MCF 10A (cell line): ENCODE measurements at places on chromosomes 2 and 18. TPM values are rescaled to one million over a fixed set of nuclear protein-coding genes. Genes with fewer than 3 reads are reported as not detected.

DNA sequence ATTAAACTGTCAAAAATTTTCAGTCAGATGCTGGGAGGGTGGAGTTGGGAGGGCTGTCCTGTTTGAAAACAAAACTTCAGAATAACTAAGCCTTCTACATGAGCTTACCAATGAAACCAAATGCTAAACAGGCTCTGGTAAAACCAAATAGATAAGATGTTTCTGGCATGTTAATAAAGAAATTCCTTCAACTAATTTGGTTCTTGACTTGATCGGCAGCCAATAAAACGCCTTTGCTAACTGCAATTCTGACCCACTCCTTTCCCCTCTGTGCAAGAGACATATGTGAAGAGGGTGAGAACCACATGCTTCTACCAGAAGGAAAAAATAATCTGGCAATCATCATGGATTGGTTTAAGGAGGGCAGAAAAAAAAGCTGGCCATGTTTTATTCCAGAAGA, 20.9 kb downstream of the MAP4K3 start:
- peaks cover 23% of the 10 kb centered on the region for H3K4me1 ChIP-seq
- no peak overlapping the region for H3K27ac ChIP-seq
- H3K36me3 ChIP-seq = peaks cover 5% of the 10 kb centered on the region
- H3K27me3 ChIP-seq = no peaks in the 10 kb centered on the region
- no peak for DNase-seq
- no peak overlapping the region for H3K4me3 ChIP-seq

- peak; percentile 13 for DNase-seq
- H3K36me3 ChIP-seq = peaks cover 24% of the 10 kb centered on the region
- H3K4me3 ChIP-seq = no peak overlapping the region
- no peak overlapping the region for H3K27ac ChIP-seq
- no peaks in the 10 kb centered on the region for H3K4me1 ChIP-seq
- H3K27me3 ChIP-seq = no peaks in the 10 kb centered on the region
Observed at GRCh38 chr18:79123948-79124347, 54.8 kb downstream of the ATP9B start.

GRCh38 chr2:22499082-22499839, 885.7 kb upstream of the KLHL29 start:
- no peaks in the 10 kb centered on the region for H3K4me1 ChIP-seq
- DNase-seq = no peak
- no peak overlapping the region for H3K27ac ChIP-seq

- no peaks in the 10 kb centered on the region for H3K4me1 ChIP-seq
- DNase-seq = no peak
- H3K27me3 ChIP-seq = no peaks in the 10 kb centered on the region
Observed at GRCh38 chr2:100396483-100396882, 21.0 kb downstream of the CHST10 start.

GRCh38 chr2:224175538-224175937, 136.5 kb upstream of the SERPINE2 start:
- no peak for DNase-seq
- no peak overlapping the region for H3K27ac ChIP-seq
- H3K27me3 ChIP-seq = no peaks in the 10 kb centered on the region
- no peaks in the 10 kb centered on the region for H3K36me3 ChIP-seq
- no peaks in the 10 kb centered on the region for H3K4me1 ChIP-seq
- no peak overlapping the region for H3K4me3 ChIP-seq

DNA sequence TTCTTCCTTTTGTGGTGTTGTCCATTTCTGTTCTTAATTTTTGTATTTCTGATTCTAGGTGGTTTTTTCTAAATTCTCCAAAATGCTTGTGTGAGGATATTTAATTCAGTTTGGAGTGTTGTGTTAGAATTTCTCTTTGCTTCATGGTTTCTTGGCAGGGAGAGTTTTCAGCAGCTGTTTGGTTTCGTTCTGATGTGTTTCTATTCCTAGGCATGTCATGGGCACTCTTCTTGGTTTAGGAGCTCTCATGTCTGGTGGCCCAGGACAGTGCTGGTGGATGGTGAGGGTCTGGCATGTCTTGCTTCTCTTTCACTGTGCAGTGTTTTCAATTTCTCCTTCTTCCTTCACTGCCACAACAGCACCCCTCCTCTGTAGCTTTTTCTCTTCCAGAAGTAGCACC, 52.9 kb downstream of the OSBPL6 start:
- DNase-seq = no peak
- no peak overlapping the region for H3K4me3 ChIP-seq
- H3K27me3 ChIP-seq = no peaks in the 10 kb centered on the region
- peaks cover 38% of the 10 kb centered on the region for H3K4me1 ChIP-seq
- H3K27ac ChIP-seq = peak overlapping the region; percentile 32
- H3K36me3 ChIP-seq = no peaks in the 10 kb centered on the region

DNA sequence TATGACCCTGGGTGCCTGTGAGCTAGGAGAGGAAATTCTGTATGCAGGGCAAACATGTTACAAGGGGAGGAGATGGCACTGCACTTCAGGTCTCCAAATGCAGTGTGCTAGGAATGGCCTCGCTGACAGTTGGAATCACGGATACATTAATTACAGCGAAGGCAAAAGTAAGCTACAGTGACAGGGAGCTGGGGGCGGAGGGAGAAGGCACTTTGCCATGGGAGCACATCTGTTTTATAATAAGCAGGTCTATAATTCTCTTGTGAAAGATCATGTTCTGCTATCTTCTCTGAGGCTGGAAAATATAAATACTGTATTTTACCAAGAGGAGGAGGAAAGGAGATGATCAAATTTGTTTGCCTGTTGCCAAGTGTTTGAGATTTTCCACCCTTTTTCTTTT, 56.3 kb upstream of the FZD5 start:
- peaks cover 18% of the 10 kb centered on the region for H3K4me1 ChIP-seq
- DNase-seq = no peak
- no peak overlapping the region for H3K27ac ChIP-seq
- H3K4me3 ChIP-seq = no peak overlapping the region

DNA sequence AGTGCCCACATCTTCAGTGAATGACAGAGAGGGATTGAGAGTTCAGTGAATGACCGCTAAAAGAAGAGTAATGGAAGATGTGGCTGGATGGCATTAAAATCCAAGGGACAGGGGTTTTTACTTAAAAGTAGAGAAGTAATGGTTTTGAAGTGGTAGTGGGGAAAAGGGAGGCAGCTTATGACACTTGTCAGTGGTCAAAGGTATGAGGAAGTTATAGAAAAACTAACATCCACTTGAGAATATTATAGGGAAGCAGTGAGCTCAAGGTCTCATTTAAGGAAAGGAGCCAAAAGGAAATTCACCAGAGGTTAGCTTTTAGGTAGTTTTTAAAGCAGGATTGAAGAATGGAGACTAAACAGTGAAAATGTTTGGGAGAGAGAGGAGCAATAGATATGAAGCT, 24.3 kb downstream of the CDK15 start:
- H3K4me3 ChIP-seq = no peak overlapping the region
- H3K36me3 ChIP-seq = no peaks in the 10 kb centered on the region
- H3K27ac ChIP-seq = no peak overlapping the region

DNA sequence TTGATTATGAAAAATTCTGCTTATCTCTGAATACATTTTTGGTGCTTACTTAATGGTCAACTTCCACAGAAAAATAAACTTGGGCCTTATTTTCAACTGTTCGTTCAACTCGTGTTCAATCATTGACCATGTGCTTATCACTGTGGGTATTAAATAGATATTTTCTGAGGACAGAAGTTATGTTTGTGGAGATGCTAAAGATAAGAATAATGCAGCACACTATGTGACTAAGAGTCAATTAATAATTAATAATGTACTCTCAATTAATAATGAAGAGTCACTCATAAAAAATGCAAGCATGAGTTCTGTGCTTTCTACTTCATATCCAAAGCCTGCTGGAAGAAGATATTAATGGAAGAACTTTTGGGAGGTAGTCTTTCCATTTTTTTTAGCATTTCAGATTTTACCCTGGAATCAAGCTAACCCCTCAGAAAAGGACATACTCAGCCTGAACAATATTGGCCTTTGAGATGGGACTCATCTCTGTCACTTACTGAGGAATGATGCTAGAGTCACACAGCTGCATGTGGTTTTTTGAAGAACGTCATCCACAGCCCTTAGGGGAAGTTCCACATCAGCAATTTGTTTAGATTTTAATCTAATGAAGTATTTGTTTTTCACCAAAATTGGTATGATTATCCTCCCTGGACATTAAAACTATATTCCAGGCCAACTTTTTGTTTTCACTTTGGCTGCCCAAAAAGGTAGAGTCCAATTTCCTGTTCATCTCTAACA, 191.9 kb upstream of the CRIM1 start:
- H3K4me3 ChIP-seq = no peak overlapping the region
- no peak overlapping the region for H3K27ac ChIP-seq
- no peaks in the 10 kb centered on the region for H3K4me1 ChIP-seq
- peaks cover 30% of the 10 kb centered on the region for H3K27me3 ChIP-seq
- no peak for DNase-seq
- H3K36me3 ChIP-seq = no peaks in the 10 kb centered on the region

GRCh38 chr2:12091201-12091806, 344.9 kb downstream of the LPIN1 start:
- no peak overlapping the region for H3K27ac ChIP-seq
- no peaks in the 10 kb centered on the region for H3K27me3 ChIP-seq
- H3K36me3 ChIP-seq = no peaks in the 10 kb centered on the region
- no peak overlapping the region for H3K4me3 ChIP-seq

- peaks cover 6% of the 10 kb centered on the region for H3K4me1 ChIP-seq
- no peaks in the 10 kb centered on the region for H3K36me3 ChIP-seq
- H3K27me3 ChIP-seq = no peaks in the 10 kb centered on the region
- DNase-seq = no peak
- no peak overlapping the region for H3K27ac ChIP-seq
Observed at GRCh38 chr2:213766062-213766461, 481.8 kb downstream of the SPAG16 start.

DNA sequence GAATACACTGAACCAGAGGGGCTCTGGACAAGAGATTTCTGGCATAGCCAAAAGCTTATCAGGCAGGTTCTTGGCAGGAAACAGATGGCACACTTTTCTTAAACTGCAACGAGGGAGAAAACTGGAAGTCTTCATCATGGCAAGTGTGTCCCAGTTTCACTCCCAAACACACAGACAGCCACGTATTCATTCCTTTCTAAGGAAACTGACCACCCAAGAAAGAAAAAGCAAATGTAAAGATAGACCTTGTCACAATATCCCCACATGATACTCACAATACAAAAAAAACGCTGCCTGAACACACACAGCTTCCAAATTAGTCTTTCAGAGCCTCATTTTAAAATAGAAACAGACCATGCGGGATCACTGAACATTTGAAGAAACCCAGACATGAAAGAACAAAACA, 40.6 kb upstream of the RTTN start:
- peaks cover 13% of the 10 kb centered on the region for H3K4me1 ChIP-seq
- H3K27ac ChIP-seq = no peak overlapping the region
- no peak overlapping the region for H3K4me3 ChIP-seq

SLC9A2 gene
- total RNA-seq = 0.05 and 0.09 TPM in 2 replicates

NDC80 gene
- total RNA-seq = 20.4 and 29.6 TPM in 2 replicates

HAAO gene
- total RNA-seq = not detected in 2 replicates

ABCG5 gene
- total RNA-seq = not detected in 2 replicates

CYP26B1 gene
- total RNA-seq = 14.1 and 16.9 TPM in 2 replicates

GAL3ST2 gene
- 0.37 TPM in 1 of 2 replicates, not detected in the other for total RNA-seq

CCDC68 gene
- total RNA-seq = 3.3 TPM in 2 replicates
